ENCODE measurements at places on chromosomes 13 and 19.

DNA sequence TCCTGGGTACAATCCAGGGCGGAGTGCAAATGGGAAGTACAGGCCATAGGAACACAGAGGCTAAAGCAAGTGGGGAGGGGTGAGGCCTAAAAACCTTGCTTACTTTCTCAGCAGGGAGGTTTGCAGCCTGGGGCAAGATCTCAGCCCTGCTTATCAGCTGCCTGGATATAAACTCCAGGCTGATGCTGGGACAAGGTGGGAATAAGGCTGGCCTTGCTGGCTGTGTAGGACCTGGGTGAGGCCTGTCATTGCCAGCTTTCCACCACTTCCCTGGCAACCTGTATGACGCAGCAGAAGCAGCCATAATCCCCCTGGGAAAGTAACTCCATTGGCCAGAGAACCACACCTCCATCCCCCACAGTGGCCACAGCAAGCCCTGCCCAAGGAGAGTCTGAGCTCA is 279.1 kb upstream of the ATXN8OS start:
- DNase-seq: no peak

GRCh38 chr13:41650706-41651105 is 193.4 kb downstream of the RGCC start:
- DNase-seq: no peak

DNA sequence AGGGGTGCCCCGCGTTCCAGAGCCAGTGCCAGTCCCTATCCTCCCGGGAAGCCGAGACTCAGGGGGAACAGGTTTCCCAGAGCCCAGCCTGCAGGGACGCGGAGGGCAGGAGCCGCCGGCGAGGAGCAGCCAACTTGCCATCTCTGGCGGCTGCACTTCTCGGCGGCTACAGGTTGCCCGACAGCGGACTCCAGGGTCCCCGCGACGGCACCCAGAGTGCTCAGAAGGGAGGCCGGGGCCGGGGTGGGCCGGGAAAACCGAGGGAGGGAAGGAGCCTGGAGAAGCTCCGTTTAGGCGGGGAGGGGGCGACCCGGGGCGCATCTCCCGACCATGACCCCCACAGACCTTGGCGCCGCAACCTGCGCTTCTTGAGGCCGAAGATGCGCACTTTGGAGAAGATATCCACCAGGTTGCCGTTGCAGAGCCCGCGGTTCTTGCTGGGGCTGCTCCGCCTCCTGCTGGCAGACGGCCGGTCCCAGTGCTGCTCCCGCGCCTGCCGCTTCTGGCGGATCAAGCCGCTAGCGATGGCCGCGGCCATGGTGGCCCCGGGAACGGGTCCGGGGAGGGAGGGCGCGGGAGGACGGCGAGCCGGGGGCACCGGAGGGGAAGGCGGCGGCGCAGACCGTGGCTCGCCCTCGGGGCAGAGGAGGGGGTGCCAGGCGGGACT is 463.8 kb downstream of the ITGBL1 start:
- no peak for DNase-seq

DNA sequence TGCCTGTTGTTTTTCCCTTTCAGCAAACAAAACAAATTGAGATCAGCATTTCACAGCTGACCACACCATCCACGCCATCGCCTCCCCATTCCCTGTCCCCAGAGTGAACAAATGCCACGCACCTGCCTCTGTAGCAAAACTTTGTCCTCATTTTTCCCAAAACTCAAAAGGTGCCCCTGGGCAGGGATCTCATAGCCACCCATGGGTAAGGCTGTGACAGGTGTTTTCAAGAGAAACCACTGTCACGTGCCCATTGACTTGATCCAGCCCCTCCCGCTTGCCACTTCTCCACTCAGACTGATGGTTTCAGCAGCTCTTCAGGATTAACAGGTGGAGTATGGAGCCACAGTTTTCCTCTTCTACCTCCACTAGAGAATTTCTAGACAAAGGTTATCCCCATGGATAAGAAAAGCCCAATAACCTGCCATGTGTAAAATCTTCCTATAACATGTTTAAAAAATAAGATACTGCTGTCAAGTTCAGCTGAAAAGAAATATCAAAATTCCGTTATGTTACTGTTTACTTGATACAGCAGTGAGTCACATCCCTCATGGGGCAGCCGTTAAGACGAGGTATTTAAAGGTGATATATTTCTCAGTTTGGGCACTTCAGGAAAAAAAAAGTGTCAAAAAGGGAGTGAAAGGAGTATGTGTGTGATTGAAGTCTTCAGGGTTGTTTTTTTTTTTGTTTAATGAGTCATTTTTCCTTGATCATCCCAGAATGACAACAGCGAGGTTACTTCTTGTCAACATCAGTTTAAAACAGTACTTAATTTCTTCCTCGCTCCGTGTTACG is 63.5 kb upstream of the GPR183 start:
- peak; percentile 50 for DNase-seq

- no peak for DNase-seq
Observed at GRCh38 chr19:8973501-8974091, 36.6 kb downstream of the MUC16 start.

- no peak for DNase-seq
Observed at GRCh38 chr13:76874479-76874878, 11.7 kb downstream of the KCTD12 start.

DNA sequence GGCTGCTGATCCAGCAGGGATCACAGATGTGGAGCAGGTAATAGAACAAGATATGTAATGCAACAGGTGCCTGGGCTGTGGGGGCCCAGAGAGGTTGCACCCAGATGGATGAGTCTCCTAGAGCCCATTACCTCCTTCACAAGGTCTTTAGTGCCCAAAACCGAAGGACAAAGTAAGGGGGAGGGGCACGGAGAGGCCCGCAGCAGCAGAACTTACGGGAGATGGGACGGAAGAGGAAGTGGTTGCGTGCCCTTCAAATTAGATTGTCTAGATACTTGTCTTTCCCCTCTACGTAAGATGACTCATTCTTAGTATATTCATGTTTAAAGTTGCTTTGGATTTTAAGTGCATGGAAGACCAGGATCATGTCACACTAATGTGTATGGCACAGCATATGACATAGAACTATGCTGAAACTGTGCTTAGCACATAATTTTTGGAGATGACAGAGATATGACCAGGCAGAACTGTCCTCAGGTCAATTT is 5.7 kb upstream of the MRPS31 start:
- DNase-seq: peak; percentile 75

GRCh38 chr19:6392221-6393073 is 517 bp downstream of the GTF2F1 start:
- no peak for DNase-seq

GRCh38 chr13:61898207-61898606 is 482.6 kb upstream of the PCDH20 start:
- DNase-seq: no peak
